ENCODE measurements at places on chromosomes 7 and 10. TPM values are rescaled to one million over a fixed set of nuclear protein-coding genes. Genes with fewer than 3 reads are reported as not detected.

DNA sequence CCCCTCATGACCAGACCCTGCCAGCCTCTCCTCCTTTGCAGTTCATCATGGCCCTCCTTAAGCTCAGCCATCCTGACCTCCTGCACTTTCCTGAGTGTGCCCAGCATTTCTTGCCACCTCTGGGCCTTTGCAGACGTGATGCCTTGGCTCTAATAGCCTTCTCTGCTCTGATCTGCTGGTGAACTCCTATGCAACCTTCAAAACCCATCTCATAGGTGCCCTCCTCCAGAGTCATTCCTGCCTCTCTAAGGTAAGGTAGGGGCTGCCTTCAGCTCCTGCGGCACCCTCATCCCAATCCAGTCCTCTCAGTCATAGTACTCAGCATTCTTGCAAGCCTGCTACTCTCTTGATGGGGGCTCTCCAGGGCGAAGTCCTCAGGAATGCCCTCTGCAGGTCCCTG is 19.3 kb upstream of the ELN start:
- no peak overlapping the region for H3K27ac ChIP-seq
- H3K27me3 ChIP-seq = no peaks in the 10 kb centered on the region
- no peaks in the 10 kb centered on the region for H3K36me3 ChIP-seq
- no peaks in the 10 kb centered on the region for H3K4me1 ChIP-seq
- H3K4me3 ChIP-seq = no peak overlapping the region
- no peak for DNase-seq

GRCh38 chr10:102334101-102334500 is 61.4 kb upstream of the NFKB2 start:
- no peaks in the 10 kb centered on the region for H3K36me3 ChIP-seq
- no peak overlapping the region for H3K27ac ChIP-seq

- no peak overlapping the region for H3K27ac ChIP-seq
- H3K36me3 ChIP-seq = no peaks in the 10 kb centered on the region
- DNase-seq = no peak
- no peak overlapping the region for H3K4me3 ChIP-seq
- no peaks in the 10 kb centered on the region for H3K4me1 ChIP-seq
- no peaks in the 10 kb centered on the region for H3K27me3 ChIP-seq
These were observed 49.1 kb downstream of the KIF20B start for GRCh38 chr10:89750441-89750840.

DNA sequence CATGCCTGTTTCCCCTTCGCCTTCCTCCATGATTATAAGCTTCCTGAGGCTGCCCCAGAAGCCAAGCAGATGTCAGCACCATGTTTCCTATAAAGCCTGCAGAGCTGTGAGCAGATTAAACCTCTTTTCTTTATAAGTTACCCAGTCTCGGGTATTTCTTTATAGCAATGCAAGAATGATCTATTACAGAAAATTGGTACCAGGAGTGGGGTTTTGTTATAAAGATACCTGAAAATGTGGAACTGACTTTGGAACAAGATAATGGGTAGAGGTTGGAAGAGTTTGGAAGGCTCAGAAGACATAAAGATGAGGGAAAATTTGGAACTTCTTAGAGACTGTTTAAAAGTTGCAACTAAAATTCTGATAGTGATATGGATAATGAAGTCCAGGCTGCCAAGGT is 4.8 kb upstream of the RSU1 start:
- no peak for DNase-seq
- peaks cover 12% of the 10 kb centered on the region for H3K36me3 ChIP-seq
- no peak overlapping the region for H3K27ac ChIP-seq
- no peaks in the 10 kb centered on the region for H3K27me3 ChIP-seq
- no peak overlapping the region for H3K4me3 ChIP-seq

GRCh38 chr10:48285710-48286109 is 11.2 kb upstream of the FRMPD2 start:
- H3K4me1 ChIP-seq = peaks cover 3% of the 10 kb centered on the region
- no peak overlapping the region for H3K27ac ChIP-seq
- no peak overlapping the region for H3K4me3 ChIP-seq
- no peak for DNase-seq
- peaks cover 6% of the 10 kb centered on the region for H3K36me3 ChIP-seq

DNA sequence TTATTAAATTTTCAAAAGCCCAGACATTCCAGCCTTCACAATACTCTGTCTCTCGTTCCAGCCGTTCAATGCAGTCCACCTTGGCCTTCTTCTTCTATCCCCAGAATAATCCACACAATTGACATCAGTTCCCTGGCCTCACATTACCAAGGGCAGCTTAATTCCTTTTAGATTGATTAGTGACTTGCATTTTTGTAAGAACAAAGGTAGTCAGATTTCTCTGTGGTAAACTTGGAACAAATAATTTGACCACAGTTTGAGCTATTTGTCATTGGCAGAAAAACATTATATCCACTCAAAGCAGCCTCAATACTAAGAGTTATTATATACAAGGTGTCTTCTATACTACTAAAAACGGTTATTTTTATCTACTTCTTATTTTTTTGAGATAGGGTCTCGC is 5.1 kb upstream of the CYTH3 start:
- H3K36me3 ChIP-seq = no peaks in the 10 kb centered on the region
- H3K4me3 ChIP-seq = no peak overlapping the region
- H3K27ac ChIP-seq = no peak overlapping the region
- peaks cover 4% of the 10 kb centered on the region for H3K4me1 ChIP-seq
- no peaks in the 10 kb centered on the region for H3K27me3 ChIP-seq

DNA sequence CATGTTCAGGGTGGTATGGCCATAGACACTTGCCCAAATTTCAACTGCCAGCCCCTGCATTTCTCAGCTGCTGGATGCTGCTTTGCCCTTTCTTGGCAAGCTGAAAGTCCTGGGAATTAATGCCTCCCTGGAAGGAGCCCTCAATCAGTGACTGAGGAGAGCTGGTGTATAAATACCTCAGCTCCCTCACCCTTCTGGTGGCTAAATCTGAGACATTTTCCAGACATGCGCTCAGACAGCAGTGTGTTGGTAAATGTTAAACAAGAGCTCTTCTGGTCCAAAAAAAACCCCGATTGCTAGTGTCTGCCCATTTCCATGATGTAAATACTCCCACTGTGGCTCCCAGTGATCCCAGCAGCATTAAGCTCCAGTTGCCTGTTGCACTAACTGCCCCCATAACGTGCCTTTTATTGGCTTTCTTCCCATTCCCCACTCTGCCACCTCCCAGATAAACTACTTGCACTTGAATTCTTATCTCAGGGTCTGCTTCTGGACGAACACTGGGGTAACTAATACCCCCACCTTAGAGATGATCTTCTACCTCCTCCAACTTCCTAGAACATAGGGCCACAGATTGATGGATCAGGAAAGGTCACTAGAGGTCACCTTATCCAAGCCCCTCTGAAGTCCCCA is 6.7 kb upstream of the MYH16 start:
- no peak for DNase-seq
- no peaks in the 10 kb centered on the region for H3K4me1 ChIP-seq
- peaks cover 13% of the 10 kb centered on the region for H3K27me3 ChIP-seq
- H3K27ac ChIP-seq = no peak overlapping the region

DNA sequence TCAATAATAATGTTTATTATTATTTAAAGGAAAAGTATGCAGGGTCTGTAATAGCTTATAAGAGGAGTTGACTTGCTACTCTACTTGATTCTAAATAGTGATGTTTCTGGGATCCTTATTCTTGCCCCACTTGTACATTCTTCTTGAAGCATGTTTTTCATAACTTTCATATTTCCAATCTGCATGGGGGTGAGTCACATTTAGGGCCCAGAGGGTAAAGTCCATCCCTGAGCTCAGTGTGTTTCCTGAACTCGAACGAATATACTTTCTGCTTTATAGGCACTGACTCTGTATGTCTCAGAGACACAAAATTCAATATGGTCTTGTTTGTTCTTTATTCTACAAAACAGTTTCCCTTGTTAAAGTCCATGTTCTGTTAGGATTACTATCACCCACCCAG is 61.0 kb upstream of the SMIM30 start:
- H3K36me3 ChIP-seq = no peaks in the 10 kb centered on the region
- no peaks in the 10 kb centered on the region for H3K27me3 ChIP-seq
- H3K4me1 ChIP-seq = no peaks in the 10 kb centered on the region
- H3K4me3 ChIP-seq = no peak overlapping the region
- DNase-seq = no peak

DNA sequence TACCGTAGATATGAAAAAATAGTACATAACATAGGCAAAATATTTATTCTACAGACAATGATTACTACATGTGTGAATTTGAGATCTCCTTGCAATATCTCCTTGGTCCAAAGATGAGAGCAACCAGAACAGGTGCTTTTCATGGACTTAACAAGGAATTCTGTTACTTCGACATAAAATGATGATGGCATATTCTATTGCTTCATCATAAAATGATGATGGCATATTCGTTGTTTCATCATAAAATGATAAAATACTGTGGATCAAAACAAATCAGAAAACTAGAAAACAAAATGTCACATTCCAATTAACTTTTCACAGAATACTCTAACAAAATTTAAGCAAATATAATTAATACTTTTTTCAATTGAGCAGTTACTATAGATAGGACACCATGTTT is 4.8 kb downstream of the OSBPL3 start:
- no peak for DNase-seq
- H3K4me1 ChIP-seq = peaks cover 57% of the 10 kb centered on the region
- no peaks in the 10 kb centered on the region for H3K27me3 ChIP-seq
- H3K4me3 ChIP-seq = no peak overlapping the region
- H3K27ac ChIP-seq = no peak overlapping the region
- no peaks in the 10 kb centered on the region for H3K36me3 ChIP-seq

- no peak overlapping the region for H3K4me3 ChIP-seq
- peaks cover 6% of the 10 kb centered on the region for H3K4me1 ChIP-seq
- no peaks in the 10 kb centered on the region for H3K36me3 ChIP-seq
- no peak overlapping the region for H3K27ac ChIP-seq
- no peak for DNase-seq
- H3K27me3 ChIP-seq = peaks cover 22% of the 10 kb centered on the region
These were observed 42.1 kb downstream of the CYP26A1 start for GRCh38 chr10:93115661-93116383.

- no peak for DNase-seq
- peaks cover 2% of the 10 kb centered on the region for H3K4me1 ChIP-seq
- no peaks in the 10 kb centered on the region for H3K36me3 ChIP-seq
- no peak overlapping the region for H3K27ac ChIP-seq
- no peaks in the 10 kb centered on the region for H3K27me3 ChIP-seq
These were observed 90.4 kb upstream of the TNS3 start for GRCh38 chr7:47672271-47672791.

DNA sequence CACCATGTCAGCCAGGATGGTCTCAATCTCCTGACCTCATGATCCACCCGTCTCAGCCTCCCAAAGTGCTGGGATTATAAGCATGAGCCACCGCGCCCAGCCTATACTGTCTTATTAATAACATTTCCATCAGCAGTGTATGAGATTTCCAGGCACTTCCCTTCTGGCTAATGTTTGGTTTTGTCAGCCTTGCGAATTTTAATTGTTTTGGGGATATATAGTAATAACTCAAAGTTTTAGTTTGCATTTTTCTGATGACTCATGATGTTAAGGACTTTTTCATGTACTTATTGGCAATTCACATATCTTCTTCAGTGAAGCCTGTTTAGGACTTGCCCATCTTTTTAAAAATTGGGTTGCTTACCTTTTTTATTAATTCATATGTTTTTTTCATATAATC is 76.0 kb downstream of the TMEM270 start:
- H3K27ac ChIP-seq = no peak overlapping the region
- no peak for DNase-seq
- no peak overlapping the region for H3K4me3 ChIP-seq
- peaks cover 7% of the 10 kb centered on the region for H3K36me3 ChIP-seq
- no peaks in the 10 kb centered on the region for H3K4me1 ChIP-seq

- H3K4me1 ChIP-seq = no peaks in the 10 kb centered on the region
- DNase-seq = no peak
- H3K27me3 ChIP-seq = peaks cover 9% of the 10 kb centered on the region
- no peaks in the 10 kb centered on the region for H3K36me3 ChIP-seq
- H3K27ac ChIP-seq = no peak overlapping the region
These were observed 417.0 kb downstream of the TYW1 start for GRCh38 chr7:67413670-67414069.

GRCh38 chr10:78455236-78455635 is 421.6 kb downstream of the RPS24 start:
- H3K4me1 ChIP-seq = no peaks in the 10 kb centered on the region
- DNase-seq = no peak
- H3K27ac ChIP-seq = no peak overlapping the region
- H3K27me3 ChIP-seq = no peaks in the 10 kb centered on the region

GRCh38 chr10:92689663-92690210 is at the start of gene HHEX:
Gene HHEX (plus strand): TSS chr10:92689955. CDS start chr10:92689987, 32 bp downstream.
- peak within 1 kb of the TSS; percentile 89 for H3K4me3 ChIP-seq
- H3K27me3 ChIP-seq = peaks cover 23% of the 10 kb centered on the region
- DNase-seq = peak; percentile 80
- H3K36me3 ChIP-seq = no peaks in the 10 kb centered on the region

DNA sequence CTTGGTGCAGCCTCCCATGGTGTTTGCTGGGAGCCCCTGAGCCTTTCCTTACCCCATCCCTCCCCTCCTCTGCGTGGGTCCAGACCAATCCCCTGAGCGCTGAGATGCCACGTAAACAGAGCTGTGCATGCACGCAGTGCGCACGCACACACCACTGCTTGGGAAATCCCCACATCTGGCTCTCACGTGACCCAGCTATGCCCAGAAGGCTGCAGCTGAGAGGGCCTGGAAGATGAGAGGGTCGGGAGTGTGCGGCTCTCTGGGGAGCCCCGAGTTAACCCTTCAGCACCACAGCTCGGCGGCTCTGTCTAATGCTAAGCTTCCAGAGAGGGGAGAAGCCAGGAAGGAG is 177.2 kb downstream of the SH3PXD2A start:
- no peaks in the 10 kb centered on the region for H3K36me3 ChIP-seq
- no peaks in the 10 kb centered on the region for H3K4me1 ChIP-seq
- DNase-seq = peak; percentile 71
- no peak overlapping the region for H3K4me3 ChIP-seq
- H3K27ac ChIP-seq = no peak overlapping the region
- H3K27me3 ChIP-seq = no peaks in the 10 kb centered on the region

GRCh38 chr7:87480386-87480785 is 4.9 kb upstream of the ABCB4 start:
- no peak overlapping the region for H3K4me3 ChIP-seq
- H3K27me3 ChIP-seq = peaks cover 14% of the 10 kb centered on the region
- no peak for DNase-seq
- H3K36me3 ChIP-seq = no peaks in the 10 kb centered on the region
- H3K27ac ChIP-seq = no peak overlapping the region

DNA sequence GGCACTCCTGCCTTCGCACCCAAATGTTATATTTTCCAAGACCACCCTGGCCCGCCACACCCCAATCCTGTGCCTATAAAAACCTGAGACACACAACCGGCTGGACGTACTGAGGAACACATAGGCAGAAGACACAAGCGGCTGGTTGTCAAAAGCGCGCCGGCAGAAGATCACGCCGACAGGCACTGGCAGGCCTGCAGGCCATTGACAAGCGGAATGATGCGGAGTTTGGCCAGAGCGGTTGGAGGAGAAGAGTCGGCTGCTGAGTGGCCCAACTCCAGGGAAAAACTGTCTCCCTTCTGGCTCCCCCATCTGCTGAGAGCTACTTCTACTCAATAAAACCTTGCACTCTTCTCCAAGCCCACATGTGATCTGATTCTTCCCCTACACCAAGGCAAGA is 39.7 kb upstream of the SAMD8 start:
- no peaks in the 10 kb centered on the region for H3K36me3 ChIP-seq
- no peak for DNase-seq
- H3K27ac ChIP-seq = no peak overlapping the region

The ACSL5 gene
- total RNA-seq = 111 TPM

The ACSM6 gene
- not detected for total RNA-seq

The ANKRD2 gene
- not detected for total RNA-seq

The SMARCD3 gene
- 0.93 TPM for total RNA-seq

The FAM241B gene
- total RNA-seq = 1.1 TPM
